Activated naive CD8-positive, alpha-beta T cell treated with anti-CD3 and anti-CD28 coated beads for 36 hours (primary cell): ENCODE measurements at places on chromosomes 16 and 17.

DNA sequence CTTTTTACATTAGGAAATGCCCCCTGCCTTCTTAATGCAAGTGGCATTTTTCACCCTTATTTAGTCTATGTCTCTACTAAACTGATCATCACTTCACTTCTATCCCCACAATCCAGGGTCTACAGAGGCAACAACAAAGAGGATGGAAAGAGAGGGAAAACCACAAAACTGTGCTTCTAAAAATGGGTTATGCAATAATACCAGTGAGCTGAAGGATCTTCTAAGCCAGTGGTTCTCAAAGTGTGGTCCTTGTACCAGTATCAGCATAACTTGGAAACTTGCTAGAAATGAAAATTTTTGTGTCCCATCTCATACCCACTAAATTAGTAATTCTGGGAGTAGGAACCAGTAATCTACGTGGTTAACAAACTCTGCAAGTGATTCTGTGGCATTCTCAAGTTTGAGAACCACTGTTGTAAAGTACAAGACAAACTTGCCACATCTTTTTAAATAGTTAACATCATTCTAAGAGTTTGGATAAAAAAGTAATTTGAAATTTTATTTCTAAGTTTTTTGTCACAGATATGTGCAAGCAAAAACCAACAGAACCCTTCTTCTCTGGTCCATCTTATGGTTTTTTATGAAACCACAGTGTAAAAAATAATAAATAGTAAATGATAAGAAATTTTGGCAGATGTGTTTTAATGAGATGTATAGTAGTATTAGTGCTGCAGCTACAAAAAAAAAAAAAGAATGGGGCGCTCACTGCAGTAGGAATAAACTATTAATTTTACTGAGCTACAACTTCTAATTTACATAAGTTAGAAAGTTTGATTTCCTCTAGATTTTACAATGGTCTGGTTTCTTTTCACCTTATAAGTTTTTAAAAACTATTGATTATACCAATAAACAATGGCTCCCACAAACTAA is 16.2 kb downstream of the CDC27 start:
- no peak for DNase-seq

DNA sequence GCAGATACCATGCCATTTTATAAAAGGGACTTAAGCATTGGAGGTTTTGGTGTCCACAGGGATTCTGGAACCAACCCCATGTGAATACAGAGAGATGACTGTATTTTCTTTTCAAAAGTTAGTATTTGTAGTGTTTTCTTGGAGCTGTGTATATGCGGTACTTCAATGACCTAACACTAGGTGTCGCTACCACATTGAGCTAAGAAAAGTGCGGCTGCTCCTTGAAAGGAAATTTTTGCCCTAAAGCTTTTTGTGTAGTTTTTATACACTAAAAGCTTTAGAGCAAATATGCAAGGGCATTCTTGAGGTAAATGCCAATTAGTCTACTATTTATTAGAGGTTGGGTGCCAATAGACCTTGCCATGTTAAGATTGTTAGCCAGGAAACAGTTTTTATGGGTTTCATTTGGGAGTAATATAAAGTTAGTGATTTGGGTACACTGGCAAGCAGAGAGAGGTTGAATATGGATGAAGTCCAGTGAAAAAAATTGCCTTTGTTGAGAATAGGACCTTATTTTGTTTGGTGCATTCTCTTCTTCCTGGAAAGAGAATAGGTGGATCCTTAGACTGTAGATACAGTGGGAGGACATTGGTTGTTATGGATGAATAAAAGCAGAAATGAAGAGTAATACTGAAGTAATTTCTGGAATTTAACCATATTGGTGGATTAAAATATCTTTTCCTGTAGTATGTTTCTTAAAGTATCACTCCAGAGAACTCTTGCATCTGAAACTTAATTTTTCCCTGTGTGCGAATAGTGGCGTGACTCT is 43.3 kb downstream of the BCAS3 start:
- peak; percentile 11 for DNase-seq

- no peak for DNase-seq
Measured at GRCh38 chr17:42279776-42280630, 3.8 kb upstream of the STAT5B start.

- DNase-seq, result no peak
Measured at GRCh38 chr16:86213437-86214205, 296.7 kb upstream of the FOXF1 start.

DNA sequence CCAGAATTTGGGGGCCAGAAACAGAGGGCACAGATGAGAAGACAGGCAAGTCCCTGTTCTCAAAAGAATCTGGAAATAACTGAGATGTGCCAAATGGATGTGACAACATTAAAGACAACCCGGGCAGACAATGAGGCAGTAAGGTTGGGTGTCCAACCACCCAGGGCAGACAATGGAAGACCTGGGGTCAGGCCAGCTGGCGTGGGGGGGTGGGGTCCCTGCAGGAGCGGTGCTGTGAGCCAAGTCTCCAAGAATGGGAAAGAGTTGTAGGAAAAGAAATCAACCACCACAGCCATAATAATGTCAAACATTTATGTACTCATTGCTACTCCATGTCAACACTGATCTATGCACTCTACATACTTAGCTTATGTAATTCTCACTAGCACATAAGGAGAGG is 203.3 kb downstream of the C16orf78 start:
- DNase-seq, result no peak

- DNase-seq, result no peak
Measured at GRCh38 chr16:23705517-23705902, 7.5 kb downstream of the ERN2 start.

DNA sequence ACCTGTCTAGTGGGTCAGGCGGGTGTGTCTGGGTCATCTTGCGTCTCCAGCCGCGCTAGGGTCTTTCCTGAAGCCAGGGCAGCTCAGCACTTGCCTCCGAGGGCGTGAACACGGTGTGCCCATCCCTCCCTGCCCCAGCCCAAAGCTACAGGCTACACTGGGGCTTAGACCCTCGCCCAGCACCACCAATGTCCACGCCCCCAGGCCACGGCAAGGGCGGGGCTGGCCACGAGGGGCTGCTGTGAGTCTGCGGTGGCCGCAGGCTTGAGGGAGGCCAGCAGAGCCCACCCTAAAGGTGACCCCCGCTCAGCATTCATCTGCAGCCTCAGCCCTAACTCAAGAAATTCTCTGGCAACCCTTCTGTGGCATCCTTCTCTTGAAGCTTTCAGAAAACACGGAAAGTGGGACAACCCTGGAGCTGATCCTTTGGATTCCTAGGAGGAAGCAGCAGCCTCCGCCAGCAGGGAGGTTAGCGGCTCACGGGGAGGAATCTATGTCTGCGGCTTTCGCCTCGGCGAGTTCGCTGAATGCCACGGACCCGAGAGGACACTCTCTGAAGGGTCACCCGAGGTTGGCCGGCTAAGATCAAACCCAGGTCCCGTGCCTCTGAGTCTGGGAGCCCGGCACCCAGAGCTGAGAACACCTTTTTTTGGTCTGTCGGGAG is 41.7 kb downstream of the TIMM22 start:
- DNase-seq, result no peak

DNA sequence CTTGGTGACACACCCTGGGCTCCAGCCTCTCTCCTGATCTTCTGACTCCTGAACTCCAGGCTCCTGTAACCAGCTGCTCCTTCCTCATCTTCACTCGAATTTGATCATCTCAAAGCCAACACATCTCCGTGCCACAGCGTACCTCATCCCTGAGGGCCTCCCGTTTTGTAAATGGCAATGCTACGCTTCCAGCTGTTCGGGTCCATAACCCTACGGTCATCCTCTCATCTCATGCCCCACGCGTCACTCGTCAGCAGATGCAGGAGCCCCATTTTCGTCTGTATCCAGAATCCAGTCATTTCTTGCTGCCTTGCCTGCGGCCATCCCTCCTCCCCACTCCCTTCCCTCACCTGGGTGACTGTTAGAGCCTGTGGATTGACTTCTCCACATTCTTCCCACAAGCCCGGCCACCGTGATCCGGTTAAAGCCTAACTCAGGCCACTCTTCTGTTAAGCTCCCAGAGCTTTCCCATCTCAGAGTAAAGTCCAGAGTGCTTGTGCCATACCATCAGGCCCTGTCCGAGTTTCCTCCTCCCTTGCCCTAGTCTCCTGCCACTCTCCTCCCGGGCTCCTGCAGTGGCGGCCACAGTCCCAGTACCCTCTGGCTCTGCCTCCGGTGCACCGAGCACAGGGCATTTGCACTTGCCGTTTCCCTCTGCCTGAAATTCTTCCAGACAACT is 20.3 kb upstream of the AKTIP start:
- DNase-seq, result no peak

DNA sequence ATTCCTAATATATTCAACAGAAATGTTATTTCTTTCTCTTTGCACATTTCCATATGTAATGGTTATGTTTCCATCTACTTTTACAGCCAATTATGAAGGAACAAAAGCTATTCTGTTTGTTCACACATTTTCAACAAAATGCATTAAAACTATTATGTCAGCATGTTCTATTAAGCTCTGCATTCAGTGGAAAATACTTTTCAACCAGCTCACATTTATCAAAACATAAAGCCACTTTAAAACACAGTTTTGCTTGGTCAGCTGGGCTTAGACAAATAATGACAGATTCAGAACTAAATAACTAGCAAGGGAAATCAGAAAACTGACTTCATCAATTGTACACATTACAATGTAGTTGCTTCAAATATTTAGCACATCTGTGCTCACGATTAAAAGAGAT is 6.9 kb downstream of the SALL1 start:
- no peak for DNase-seq

GRCh38 chr17:1758807-1759206 is 3.1 kb upstream of the SERPINF1 start:
- DNase-seq, result no peak

GRCh38 chr16:86555704-86556075 is 655 bp upstream of the MTHFSD start:
- no peak for DNase-seq

DNA sequence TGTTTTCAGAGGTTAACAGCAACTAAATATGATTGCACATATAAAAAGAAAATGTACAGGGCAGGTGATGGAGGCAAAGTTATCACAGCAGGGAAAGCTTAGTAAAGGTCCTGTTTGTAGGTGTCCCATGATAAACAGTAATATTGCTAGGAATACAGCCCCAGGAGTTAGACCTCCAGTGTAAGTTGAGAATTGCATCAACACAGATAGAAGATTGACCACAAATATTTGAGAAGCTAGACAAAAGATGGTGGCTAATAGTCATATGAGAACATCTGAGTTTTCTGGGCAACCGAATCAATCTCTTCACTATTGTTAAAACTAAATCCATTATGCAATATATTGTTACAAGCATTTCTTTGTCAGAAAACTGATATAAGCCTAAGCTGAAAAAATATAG is 152.6 kb downstream of the CDH11 start:
- DNase-seq, result no peak

GRCh38 chr17:7468804-7469389 is 10.5 kb downstream of the ZBTB4 start:
- no peak for DNase-seq

DNA sequence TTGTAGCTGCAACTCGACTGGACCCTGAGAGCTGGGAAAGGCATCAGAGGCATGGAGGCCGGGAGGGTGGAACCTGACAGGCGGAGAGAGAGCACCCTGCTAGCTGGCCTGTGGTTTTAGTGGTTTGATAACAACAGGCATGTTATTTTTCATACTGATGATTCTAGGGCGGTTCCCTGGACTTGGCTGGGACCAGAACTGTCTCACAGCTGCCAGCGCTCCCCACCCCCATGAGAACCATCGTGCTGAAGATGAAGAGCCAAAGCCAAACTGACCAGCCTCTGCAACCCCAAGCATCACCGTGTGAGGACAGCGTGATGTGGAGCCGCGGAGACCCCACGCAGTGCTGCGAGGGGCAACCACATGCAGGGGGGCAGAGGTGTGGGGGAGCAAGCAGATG is 28.5 kb downstream of the MXRA7 start:
- no peak for DNase-seq

- no peak for DNase-seq
Measured at GRCh38 chr17:1735834-1736347, 6.8 kb upstream of the SERPINF2 start.

DNA sequence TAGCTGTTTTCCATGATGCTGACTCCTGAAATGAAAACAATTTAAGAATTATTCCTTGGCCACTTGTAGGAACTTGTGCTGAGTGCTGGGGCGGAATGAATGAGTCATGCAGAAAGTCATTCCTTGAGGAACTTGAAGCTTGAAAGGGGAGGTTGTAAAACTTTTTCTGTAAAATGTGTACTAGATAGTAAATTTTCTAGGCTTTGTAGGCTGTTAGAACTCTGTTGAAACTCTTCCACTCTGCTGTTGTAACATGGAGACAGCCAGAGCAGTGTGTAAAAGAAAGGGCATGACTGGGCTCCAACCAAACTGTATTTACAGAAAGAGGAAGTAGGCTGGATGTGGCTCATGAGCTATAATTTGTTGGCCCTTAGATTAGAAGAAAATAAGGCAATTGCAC is 46.1 kb downstream of the ABCA8 start:
- no peak for DNase-seq

- no peak for DNase-seq
Measured at GRCh38 chr16:35639233-35640205, 2180.1 kb downstream of the TP53TG3F start.

DNA sequence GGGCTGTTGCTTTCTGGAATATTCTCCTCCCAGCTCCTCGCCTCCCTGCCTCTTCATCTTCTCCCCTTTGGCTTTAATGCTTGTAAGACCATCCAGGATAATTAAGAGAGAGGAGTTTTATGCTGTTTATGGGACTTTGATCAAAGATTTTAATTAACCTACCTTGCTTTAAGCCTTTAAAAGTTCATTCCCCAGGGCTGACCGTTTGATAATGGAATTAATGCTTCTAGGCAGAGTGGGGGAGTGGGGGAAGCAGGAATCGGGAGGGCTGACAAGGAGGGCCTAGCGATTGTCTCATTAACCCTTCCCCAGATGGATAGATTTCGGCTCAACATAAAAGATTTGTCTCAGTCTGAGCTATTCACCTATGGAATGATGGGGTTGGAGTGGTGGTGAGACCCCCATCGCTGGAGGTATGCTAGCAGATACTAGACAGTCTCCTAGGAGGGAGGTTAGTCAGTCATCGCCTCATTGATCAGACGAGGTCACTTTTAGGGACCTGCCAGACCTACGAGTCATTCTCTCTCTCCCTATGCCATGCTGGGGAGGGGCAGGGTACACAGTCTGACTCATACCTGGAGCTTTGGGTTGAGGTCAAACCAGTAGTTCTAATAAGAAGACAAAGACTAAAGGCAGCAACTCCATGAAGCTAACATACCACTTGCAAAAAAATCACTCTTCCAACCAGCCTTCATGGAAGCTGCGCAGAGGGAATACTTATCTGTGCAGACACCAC is 236.6 kb upstream of the NLRP1 start:
- DNase-seq, result peak; percentile 37

- no peak for DNase-seq
Measured at GRCh38 chr17:78425429-78425828, 47.0 kb downstream of the PGS1 start.

DNA sequence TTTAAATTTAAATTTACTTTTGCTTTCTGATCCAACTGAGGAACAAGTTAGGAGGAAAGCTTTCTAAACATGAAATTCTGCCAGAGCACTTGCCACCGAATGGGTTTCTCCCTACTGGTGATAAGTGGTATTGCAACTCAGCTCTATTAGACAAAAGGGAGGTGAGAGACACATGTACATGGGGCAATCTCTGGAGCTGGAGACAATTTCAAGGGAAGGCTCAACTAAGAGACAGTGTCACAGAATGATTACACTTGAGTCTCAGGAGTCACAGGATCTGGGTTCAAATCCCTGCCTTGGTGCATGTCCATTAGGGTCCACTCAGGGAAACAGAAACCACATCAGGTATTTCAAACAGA is 37.4 kb downstream of the SOCS1 start:
- DNase-seq, result no peak

GRCh38 chr16:56191156-56191815 is at the start of gene GNAO1:
Gene GNAO1, plus strand, starts transcription at chr16:56191489. Its CDS starts 747 bp downstream, at chr16:56192236.
- DNase-seq, result peak; percentile 74

GRCh38 chr17:15929941-15930340 is 15.0 kb upstream of the ADORA2B start:
- DNase-seq, result no peak
